ENCODE measurements at places on chromosomes 11 and 22.

DNA sequence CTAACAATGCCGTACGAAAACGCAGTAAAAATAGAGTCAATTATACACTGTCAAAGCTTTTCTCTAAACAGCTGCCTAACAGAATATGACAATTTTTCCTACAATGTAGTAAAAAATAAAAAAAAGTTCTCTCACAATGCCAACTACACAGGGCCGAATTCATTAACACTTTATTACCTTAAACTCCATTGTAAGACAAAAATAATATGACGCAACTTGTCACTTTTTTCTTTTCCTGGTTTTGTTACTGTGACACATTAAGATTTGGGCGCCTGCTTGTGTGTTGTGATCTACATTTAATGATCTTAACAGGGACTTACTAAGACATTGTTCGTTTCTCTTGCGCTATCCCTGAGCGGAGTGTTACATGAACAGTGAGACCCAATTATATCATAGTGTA, 204.1 kb downstream of the INSC start:
- no peak for DNase-seq

GRCh38 chr11:134637091-134638015, 225.3 kb upstream of the B3GAT1 start:
- no peak for DNase-seq

- no peak for DNase-seq
Observed at GRCh38 chr11:1404461-1405185, 14.9 kb downstream of the BRSK2 start.

GRCh38 chr11:29333993-29334775, 682.6 kb downstream of the KCNA4 start:
- DNase-seq, result peak; percentile 42

DNA sequence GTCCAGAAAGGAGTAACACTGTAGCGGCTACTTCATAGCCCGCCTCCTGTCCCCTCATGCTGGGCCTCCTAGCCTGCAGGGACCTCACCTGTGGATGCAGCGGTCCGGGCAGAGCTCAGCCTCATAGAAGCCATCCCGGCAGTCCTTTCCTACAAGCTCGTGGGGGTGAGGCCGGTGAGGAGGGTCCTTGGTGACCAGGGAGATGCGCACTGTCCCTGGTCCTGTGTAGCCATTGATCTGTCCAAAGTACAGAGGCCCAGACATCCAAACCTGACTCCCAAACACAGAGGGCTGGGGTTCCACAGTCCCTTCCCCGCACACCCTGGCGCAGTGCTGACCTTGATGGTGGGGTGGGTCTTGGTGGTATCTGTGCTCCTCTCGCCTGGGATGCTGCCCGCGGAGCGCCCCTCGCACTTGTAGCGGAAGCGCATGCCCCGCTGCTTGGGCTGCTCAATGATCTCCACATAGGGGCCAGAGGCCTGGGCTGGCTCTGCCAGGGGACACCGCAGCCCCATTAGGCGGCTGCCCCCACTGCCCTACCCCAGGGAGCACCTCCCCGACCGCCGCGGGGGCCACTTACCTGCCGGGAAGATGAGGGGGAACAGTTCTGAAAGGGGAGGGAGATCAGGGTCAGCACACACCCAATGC, 993 bp downstream of the RELA start:
- no peak for DNase-seq

DNA sequence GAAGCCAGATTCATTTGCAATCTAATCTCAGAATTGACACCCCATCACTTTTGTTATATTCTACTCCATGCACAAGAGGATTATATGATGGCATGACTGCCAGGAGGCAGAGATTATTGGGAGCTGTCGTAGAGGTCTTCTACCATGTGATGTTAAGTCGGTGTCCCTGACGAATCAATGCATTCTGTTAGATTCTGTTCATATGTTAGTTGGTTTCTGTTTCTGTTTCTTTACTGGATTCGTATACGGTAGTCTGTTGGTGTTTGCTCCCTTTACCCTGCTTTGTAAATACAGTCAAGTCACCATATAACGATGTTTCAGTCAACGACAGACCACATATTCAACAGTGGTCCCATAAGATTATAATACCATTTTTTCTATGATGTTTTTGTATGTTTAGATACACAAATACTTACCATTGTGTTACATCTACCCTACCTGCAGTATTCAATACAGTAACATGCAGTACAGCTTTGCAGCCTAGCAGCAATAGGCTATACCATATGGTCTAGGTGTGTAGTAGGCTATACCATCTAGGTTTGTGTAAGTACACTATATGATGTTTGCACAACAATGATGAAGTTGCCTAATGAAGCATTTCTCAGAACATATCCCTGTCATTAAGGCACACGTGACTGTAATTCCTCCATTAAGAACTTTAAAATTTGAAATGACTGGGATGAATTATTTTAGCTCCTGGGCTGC, 22.8 kb upstream of the RASSF10 start:
- no peak for DNase-seq
